Activated B cell treated with CpG ODN at 0.5 μM for 24 hours (primary cell): ENCODE measurements at places on chromosomes 11 and 22.

GRCh38 chr22:28442264-28442710 is 237.4 kb downstream of the TTC28 start:
- peak; percentile 42 for DNase-seq

DNA sequence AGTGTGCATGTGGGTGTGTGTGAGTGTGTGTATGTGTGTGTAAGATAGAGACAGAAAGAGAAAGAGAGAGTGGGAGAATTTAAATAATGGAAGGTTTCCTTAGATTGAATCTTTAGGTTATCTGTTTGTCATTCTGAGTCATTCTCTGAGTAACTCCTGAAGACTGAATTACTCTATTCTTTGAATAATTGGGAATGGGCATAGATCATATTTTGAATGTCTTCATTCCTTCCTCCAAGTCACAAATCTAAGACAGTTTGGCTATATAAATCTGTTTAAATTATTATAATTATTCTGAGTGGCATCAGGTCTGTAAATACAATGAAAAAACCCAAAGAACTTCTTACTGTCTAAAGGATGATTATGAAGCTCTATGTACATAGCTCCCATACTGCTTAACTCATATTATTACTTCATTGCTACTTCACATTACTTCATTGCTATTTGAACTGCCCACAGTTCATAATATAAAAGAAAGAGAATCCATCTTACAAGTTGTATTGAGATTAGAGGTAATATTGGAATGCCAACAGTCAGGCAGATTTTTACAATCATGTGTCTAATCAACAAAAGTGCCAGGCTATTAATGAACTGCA is 346.6 kb upstream of the CCDC179 start:
- no peak for DNase-seq

GRCh38 chr11:80129396-80129795 is 688.6 kb upstream of the TENM4 start:
- no peak for DNase-seq

DNA sequence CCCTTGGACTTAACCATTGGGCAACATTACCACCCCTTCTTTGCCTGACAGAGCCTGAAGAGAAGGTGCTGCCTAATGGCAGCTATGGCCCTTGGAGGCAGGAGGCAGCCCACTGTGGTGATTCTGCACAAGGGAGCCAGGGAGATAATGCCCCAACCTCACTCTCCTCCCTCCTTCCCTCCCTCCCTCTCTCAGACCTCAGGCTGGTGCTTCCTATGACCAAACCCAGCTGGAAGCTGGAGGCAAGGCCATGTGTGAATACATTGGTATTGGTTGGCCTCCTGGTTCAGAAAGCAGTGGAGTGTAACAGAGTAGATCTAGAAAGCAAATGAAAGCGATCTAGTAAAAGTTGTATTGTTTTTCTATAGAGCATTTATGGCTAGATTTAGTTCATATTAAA is 233.1 kb downstream of the CSNK2A3 start:
- DNase-seq, result no peak

GRCh38 chr11:45892856-45893255 is 7.4 kb downstream of the MAPK8IP1 start:
- DNase-seq, result no peak

DNA sequence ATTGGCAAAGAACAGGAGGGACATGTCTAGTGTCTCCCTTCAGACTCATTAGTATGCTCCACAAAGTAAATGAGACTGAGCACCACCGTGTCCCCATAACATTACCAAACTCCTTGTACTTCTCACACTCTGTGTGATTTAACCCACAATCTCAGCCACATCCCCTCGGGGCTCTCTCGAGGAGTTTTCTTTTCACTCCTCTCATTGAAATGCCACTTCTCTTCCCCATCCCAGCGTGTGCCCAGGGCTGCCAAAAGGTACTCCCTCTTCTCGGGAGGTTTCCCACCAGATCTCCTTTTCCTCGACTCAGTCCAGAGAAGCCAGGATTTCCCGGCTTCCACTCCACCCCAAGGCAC is 1.1 kb downstream of the RBFOX2 start:
- DNase-seq, result no peak

DNA sequence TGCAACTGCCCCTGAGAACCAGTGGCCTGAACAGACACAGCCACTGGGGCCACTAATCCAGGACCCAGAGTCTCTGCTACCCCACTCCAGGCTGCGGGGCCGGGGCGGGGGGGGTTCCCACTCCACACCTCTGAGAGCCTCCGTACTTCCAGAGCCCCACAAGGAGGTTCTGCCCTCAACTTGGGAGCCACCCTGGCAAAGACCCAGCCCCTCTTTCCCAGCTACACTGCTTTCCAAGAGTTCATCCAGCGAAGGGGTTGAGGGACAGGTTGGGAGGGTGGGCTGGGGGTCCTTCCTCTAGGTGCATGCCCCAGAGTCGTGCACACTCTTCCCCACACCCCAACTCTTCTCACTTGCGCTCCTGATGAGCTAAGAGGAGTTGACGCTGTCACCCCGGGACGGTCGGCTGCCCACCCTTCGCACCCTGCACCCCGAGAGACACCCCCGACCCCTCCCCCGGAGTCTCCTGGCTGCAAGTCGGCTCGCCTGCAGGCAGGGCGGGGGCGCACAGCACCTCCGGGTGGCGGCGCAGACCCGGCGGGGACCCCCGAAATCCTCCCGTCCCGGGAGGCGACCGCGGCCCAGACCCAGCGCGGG is 531 bp downstream of the RAB3IL1 start:
- DNase-seq, result peak; percentile 20

- no peak for DNase-seq
Observed at GRCh38 chr11:98455500-98456307, 565.0 kb upstream of the CNTN5 start.

- DNase-seq, result no peak
Observed at GRCh38 chr11:12642806-12643428, 31.3 kb upstream of the TEAD1 start.

DNA sequence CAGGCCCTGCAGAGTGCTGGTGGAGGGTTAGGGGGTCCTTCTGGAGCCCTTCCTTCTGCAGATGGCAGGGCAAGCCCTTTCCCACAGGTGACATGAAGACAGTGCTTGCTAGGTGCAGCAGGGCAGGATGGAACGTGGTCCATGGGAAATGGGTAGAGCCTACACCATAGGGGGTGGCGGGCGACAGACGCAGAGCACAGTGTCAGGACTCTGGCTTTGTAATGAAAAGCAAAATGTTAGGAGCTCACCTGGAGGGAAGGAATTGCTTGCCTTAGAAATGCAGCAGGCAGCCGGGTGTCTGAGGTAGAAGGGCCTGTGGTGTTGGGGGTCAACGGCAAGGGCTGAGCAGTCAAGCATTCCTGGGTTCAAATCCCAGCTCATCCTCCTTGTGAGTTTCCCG is 54.9 kb downstream of the ARHGAP8 start:
- DNase-seq, result no peak

GRCh38 chr11:25587496-25587895 is 744.4 kb upstream of the ANO3 start:
- no peak for DNase-seq

DNA sequence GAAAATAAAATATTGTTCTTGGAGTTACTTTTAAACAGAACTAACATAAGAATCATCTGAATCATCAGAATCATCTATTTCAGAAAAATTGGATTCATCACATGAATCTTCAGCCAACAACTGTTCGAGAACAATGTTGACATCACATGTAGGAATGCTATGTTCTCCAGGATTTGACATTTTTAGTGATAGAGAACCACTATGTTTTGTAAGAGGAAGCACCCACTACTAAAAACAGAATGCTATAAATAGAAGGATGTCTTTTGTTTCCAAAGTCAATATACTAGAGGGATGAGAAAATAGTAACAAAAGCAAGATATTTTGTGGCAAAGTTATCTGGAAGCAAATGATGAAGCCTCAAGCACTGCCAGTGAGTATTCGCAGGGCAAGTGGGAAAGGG is 263.4 kb upstream of the DDI1 start:
- DNase-seq, result no peak

- DNase-seq, result no peak
Observed at GRCh38 chr11:49995565-49995964, 13.2 kb upstream of the OR4C12 start.

- DNase-seq, result no peak
Observed at GRCh38 chr11:116459185-116460045, 313.4 kb downstream of the BUD13 start.

DNA sequence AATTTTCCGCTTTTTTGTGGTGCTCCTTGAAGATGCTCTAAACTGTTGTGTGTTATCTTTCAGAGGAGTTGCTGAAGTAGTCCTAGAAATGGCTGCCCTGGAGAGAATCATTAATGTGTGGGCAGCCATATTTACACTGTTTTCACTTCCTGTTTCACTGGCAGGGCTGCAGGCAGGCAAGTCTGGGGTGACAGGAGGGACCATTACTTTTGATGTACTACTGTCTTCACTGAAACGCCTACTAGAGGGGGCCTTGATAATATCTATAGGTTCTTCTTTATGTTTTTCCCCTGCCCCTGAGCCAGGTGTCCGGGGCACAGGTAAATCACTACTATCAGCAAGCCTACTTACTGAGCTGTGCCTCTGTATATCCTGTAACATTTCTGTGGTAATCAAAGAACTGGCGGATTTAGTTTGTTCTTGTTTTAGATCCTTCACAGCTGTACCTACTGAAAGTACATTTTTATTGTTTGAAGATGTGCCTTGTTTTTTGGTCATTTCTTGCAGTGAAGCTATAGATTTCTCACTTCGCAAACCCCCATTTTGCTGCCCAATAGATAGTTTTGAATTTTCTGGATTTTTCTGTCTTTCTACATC is 39.7 kb downstream of the ACAT1 start:
- DNase-seq, result no peak

- peak; percentile 17 for DNase-seq
Observed at GRCh38 chr11:287821-288477, 977 bp upstream of the PGGHG start.

DNA sequence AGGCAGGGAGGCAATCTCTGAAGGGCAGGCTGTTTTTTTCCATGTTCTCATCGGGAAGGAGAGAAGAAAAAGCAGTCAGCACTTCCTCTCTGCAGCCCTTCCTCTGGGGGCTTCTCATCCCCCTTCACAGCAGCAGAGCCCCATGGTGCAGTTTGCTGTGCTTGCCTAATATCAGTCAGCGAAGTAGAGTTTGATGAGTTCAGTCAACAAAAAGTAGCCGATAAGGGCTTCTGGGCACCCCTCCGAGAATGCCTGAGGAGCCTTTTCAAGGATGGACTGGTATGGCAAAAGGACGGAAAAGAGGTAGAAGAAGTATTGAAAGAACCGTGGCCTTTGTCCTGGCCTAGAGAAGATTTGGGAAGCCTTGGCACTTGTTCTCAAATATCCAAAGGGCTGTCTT is 55.6 kb downstream of the NAV2 start:
- DNase-seq, result no peak

- peak; percentile 5 for DNase-seq
Observed at GRCh38 chr11:2759228-2760195, 59.7 kb upstream of the KCNQ1OT1 start.

GRCh38 chr11:34318111-34319037 is 39.4 kb downstream of the ABTB2 start:
- no peak for DNase-seq

DNA sequence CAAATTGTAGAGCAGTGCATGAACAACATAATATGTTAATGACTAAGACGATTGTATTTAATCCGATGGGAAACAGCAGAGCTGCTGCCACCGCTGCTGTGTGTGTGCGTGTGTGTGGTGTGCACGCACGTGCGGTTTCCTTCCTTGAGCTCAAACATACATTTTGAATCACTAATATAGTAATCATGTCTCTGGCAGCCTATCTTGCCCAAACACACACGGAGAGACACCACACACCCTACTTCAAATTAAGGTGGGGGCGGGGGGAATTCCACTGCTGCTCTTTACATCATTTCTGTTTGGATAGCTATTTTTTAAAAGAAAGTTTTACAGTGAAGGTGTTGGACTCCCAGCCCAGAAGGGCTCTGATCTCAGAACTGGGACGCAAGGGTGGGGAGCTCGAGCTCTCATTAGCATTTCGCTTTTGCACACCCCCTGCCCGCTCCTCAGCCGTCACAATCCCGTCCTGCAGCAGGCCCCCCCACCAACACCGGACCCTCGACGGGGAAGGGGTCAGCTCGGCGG is 651 bp upstream of the FAM83F start:
- no peak for DNase-seq

DNA sequence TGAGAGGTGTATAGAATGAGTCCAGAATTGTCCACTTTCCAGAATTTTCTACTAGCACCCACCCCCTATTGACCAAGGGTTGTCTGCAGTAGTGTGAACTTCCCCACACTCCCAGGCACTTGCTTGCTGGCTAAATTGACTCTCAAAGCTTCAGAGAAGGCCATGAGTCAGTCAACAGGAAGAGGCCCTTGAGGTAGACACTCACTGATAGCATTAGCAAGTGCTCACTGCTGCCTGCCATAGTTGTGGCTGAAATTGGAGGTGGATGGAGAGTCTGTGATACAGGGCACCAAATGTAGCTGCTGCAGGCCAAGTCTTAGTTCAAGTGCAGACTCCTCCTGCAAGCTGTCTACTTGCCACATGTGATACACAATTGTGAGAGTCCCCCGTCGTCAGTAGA is 156.8 kb downstream of the SPON1 start:
- DNase-seq, result no peak

- no peak for DNase-seq
Observed at GRCh38 chr11:98979205-98979604, 41.5 kb upstream of the CNTN5 start.

DNA sequence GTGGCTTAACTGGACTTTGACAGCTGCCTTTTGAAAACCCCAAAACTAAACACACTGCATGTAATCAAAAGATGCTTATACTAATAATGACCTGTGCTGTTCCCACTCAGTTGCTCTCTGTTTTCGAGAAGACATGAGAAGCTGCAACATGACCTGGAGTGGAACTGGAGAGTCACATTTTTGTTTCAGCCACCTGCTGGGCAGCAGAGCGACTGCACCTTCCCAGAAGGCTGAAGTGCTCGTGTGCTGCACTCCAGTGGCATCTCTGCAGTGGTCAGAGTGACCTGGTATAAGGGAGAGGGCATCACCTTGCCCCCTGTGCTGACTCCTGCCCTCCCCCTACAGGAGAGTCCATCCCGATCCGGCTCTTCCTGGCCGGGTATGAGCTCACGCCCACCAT is 8.6 kb downstream of the THYN1 start:
- no peak for DNase-seq

GRCh38 chr11:32109138-32109537 is 18.3 kb downstream of the RCN1 start:
- DNase-seq, result no peak

GRCh38 chr22:39155421-39155820 is 2.9 kb upstream of the CBX7 start:
- DNase-seq, result no peak

- DNase-seq, result no peak
Observed at GRCh38 chr22:31039393-31039792, 41.7 kb upstream of the SMTN start.

GRCh38 chr22:50085211-50085972 is at the start of gene MLC1:
Gene MLC1, minus strand, starts transcription at chr22:50085426. Its CDS starts 524 bp downstream, at chr22:50084902.
- DNase-seq, result no peak
